ENCODE measurements at places on chromosomes 2 and 18. TPM values are rescaled to one million over a fixed set of nuclear protein-coding genes. Genes with fewer than 3 reads are reported as not detected.

Gene DLGAP1
- 18.6 TPM for polyA plus RNA-seq

Gene SCN7A
- polyA plus RNA-seq, result 3.3 TPM

Gene SERPINB7
- 0.16 TPM for polyA plus RNA-seq

- DNase-seq, result no peak
Measured at GRCh38 chr2:71813807-71814470, 333.7 kb downstream of the CYP26B1 start.

DNA sequence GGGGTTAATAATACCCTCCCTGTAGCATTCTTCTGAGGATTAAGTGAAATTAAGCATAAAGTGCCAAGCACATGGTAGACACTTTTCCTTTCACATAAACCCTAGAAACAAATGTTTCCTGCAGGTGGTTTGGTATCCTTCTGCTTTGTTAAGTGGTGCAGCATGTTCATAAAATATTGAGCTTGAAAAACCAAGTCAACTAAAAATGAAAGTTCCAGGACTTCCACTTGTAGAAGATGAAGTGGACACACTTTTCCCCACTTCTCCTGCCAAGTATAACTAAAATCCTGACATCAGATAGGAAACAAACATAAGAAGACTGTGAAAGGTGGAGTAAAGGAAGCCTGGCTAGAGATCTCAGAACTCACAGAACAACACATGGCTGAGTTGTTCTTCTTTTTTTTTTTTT, 90.5 kb downstream of the COLEC12 start:
- no peak for DNase-seq

Data from testis (tissue), 5 donors.